ENCODE measurements at places on chromosomes 16 and 17. TPM values are rescaled to one million over a fixed set of nuclear protein-coding genes. Genes with fewer than 3 reads are reported as not detected.

Gene E4F1
- total RNA-seq, result 28.2 TPM

Gene SLC13A2
- total RNA-seq, result not detected

Gene BICDL2
- total RNA-seq, result not detected

Gene TTYH2
- total RNA-seq, result 4.1 TPM

Gene CFAP119
- 4.8 TPM for total RNA-seq

Gene PIP4K2B
- total RNA-seq, result 39.0 TPM

Gene KLHL10
- not detected for total RNA-seq

Gene TMED6
- total RNA-seq, result not detected

Gene KRTAP17-1
- total RNA-seq, result 0.33 TPM

Gene C17orf113
- total RNA-seq, result 0.76 TPM

Gene ELMO3
- total RNA-seq, result 2.3 TPM

Gene ADAD2
- total RNA-seq, result 0.13 TPM

Gene SHMT1
- total RNA-seq, result 35.2 TPM
